Stimulated activated CD8-positive, alpha-beta memory T cell treated with anti-CD3 and anti-CD28 coated beads, Interleukin-4, amount 100 ng/mL, for 1 hour (primary cell): ENCODE measurements at places on chromosomes 6 and 20.

DNA sequence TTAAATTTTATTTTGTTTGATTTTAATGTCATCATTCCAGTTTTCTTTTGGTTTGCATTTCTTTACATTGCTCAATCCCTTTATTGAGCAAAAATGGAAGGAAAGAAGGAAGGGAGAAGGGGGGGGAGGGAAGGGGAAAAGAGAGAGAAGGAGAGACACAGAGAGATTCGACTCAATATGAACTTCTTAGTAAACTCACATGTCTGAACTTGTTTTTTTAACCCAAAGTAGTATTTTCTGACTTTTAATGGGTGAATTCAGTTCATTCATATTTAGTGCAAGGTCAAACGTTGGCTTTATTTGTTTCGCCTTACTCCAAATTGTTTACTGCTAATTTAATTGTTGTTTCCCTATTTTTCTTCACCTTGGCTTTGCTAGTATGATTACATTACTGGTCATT, 278.6 kb downstream of the COL12A1 start:
- no peak for DNase-seq

DNA sequence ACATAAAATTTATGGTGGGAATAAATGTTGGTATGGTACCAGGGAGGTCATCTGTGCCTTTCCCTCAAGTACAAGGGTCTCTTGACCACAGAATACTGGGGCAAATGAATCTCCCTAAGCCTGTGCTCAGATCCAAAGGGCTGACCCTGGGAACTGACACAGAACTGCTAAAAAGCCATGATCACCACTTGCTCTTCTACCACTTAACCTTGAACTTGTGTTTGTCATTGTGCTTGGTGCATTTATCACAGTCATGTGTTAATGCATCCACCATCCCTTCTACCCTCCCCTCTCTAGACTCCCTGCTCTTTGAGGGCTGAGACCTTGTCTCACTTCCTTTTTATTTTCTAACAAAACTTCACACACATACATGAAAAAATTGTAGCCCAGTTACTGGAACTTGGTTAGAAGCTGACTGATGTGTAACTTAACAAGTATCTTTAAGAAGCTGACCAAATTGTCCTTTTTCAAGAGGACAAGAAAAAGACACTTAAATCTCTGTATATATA, 46.1 kb upstream of the PBOV1 start:
- DNase-seq, result no peak

DNA sequence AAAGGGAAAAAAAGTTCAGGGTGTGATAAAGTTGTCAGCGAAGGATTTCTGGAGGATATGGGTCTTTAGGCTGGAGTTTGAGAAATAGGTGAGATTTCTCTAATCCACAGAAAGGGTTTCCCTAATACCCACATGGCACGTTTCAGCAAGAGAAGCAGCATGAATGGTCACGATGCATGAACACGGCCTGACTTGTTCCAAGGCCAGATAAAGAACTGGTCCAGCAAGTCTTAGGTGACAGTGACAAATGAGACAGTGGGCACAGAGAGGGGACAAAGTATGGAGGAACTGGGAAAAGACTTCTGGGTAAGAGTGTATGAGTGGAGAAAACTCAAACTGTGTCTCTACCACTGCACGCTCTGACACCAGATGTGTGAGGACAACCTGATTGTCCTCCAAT, 262.0 kb upstream of the FOXQ1 start:
- DNase-seq, result no peak

DNA sequence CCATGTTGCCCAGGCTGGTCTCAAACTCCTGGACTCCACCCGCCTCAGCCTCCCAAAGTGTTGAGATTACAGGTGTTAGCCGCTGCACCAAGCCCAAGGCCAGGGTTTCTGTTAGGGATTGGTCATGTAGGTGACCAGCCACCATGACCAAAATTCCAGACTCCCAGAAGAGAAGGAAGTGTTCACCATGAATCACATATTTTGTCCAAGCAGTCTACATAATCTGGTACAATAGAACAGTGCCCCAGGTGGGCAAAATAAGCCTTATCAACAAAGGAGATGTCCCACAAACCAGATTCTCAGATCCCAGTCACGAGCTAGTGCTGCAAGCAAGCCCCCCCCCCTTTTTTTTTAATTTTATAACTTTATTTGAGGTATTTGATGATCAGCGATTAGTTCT, 20.0 kb downstream of the ZNF341 start:
- no peak for DNase-seq
